ENCODE measurements at places on chromosomes 11 and 22. TPM values are rescaled to one million over a fixed set of nuclear protein-coding genes. Genes with fewer than 3 reads are reported as not detected.

- no peak for DNase-seq
These were observed 94.8 kb upstream of the APOA1 start for GRCh38 chr11:116932181-116932580.

GAB4 gene
- total RNA-seq: not detected

- peak; percentile 50 for DNase-seq
These were observed 109.8 kb downstream of the ATXN10 start for GRCh38 chr22:45781459-45781858.

DNA sequence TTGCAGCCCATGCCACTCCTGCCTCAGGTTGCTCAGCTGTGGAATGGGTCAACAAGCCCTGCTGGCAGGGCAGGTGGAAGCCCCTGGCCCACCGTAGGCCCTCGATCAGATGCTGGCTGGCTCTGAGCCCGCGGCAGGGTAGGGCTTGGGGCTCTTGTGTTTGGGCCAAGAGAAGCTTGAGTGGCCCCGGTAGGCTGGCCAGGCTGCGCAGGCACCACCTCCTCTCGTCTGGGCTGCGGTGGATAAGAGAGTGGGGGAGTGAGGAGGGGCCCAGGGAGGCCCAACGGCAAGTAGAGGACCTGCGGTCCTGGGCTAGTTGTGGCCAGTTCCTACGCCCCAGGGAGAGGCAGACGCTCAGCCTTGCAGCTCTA is 115.2 kb downstream of the CEP164 start:
- no peak for DNase-seq

DNA sequence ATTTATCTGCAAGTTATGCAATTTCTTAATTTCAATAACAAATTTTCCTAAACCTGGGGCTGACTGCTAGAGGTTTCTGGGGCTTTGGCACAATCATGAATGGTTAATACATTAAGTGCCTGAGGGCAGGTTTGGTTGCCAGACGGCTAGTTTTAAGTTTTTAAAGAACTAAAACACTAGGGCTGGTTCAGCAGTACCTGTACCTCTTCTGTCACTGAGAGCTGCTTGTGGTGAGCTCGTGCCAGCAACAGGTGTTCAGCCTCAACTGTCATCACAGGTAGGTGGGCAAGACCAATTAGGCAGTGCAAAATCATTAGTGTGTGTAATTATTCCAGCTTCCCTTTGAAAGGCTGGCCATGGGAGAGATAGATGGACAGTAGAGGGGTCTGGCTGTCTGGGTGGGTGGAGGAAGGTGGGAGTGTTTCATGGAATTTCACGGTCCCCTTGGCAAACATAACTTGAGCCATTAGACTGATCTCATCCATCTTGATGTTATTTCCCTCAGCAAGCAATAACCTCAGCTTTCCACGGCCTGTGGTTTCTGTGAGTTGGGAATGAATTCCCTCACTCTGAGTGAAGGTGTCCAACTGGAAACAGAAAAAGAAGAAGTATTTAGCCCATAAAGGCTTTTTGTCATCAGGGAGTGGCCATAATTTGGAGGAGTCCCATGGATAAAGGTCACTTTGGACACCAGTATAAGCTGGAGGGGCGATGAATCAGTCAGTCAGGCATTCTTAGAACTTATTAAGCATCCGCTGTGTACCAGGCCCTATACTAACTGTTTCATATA is 114.8 kb downstream of the SNX19 start:
- DNase-seq: peak; percentile 92

DNA sequence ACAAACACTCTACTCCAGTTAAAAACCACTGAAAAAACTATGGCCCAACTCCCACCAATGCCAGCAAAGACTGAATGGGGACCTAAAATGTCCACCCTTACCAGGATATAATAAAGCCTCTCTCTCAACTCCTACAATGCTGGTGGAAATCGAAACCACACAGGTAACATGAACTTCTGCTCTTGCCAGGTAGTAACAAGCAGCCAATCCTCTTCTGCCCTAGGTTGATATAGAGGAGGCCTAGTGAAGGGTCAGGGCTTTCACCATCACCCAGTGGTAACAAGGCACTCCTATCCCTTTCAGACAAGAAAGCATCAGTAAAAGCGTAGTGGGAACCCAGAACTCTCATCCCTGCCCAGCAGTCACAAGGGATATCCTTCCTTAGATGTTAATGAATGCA is 22.6 kb downstream of the DCUN1D5 start:
- DNase-seq: no peak

GRCh38 chr11:61873588-61874376 is 17.6 kb downstream of the FADS3 start:
- no peak for DNase-seq

C2CD3 gene
- 6.2 TPM for total RNA-seq

- no peak for DNase-seq
These were observed 571.8 kb downstream of the OPCML start for GRCh38 chr11:132960273-132961078.

AIFM3 gene
- total RNA-seq: 1.3 TPM

DNA sequence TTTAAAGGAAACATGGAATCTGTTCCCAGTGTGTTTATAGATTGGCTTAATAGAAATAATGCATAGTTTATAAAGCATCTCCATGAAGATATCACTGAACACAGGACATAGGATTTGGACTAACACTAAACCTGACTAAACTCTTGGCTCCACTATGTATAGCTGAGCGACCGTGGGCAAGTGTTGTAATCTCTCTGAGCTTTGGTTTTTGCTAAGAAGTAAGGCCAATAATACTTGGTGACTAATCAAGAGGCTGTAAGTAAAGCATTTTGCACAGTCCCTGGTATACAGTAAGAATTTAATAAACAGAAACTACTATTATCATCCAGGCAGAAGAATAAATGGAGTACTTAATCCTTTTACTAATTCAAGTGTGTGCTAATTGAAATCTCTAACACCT is 125.5 kb upstream of the MTMR2 start:
- DNase-seq: peak; percentile 57

DNA sequence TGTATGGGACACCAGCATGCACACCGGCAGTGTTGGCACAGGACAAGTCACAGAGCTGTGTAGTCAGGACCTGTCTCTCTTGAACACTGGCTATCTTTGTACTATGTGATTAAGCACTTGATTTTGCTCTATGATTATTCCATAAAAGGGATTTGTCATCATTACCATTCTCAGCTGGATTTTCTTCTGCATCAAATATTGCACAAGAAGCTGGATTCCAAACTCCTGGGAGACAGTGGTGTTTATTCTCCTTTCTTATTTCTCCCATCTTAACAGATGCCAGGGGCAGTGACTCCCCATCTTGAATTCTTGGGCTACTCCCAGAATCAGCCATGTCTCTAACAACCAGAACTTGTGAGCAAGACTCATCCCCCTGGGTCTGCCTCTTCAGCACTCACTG is 62.5 kb upstream of the GNAZ start:
- no peak for DNase-seq

MYO18B gene
- total RNA-seq: 0.17 TPM

MPPED2 gene
- under 0.01 TPM for total RNA-seq

DNA sequence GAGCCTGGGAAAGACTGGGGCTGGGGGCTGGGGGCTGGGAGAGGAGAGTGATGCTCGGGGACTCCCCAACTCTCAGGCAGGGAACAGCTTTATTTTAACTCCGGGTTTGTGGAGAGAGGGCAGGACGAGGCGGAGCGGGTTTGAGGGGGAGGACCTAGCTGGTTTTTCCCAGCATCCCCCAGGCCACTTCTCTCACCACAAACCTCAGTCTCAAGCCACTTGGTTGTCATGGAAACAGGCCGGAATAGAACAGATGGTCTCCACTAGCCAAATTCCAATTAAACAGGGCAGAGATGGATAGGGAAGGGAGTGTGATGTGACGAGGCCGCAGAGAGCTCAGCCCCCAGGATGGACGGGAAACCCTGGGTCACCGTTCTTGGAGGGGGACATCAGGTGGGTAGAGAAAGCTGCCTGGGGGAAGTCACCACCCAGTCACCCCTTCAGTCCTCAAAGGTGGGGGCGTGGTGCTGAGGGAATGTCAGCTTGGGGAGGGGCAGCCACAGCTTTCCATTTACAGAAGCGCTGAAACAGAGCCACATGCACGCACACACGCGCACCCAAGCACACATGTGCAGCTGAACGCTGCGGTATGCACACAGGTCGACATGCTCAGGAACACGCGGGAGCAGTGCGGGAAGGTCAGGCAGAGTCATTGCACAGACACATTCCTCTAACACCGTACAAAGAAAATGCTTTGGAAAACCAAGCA is 19.2 kb downstream of the NECTIN1 start:
- peak; percentile 85 for DNase-seq

GRCh38 chr11:127381247-127381646 is 380.7 kb upstream of the KIRREL3 start:
- DNase-seq: no peak

TRIM51 gene
- not detected for total RNA-seq

DNA sequence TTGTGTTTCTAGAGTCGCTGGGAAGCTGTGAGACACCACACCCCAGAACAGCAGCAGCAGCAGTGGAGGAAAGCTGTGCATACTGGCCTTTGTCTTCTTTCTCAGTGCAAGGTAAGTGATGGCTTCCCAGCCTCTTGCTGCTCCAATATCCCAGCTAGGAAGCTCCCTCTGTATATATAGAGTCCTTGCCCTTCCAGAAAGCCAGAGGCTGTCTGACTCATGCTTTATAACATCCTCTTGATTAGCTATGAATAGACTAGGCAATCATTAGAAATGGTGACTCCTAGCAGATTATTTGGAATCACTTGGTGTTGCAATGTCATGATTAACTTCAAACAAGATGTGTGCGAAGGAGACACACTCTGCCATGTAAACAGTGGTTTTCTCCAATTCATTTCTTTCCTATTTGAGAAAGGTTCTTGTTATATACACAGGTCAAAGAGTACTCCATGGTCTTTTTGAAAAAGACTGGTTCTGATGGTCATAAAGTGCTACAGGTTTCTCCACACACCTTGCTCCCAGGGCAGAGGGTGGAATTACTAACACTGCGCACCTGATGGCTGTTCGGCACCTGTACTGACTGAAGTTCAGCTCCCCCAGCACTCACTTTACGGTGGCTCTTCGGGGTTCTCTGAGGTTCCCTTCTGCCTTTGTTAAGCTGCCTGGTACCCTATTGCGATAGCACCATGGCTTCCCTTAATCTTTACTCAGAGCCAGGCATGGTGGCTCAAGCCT is at the start of gene MMP1:
Gene MMP1, minus strand, starts transcription at position 149 of the 735 bp plus-strand sequence. Its CDS starts 68 bp downstream, at position 81.
- DNase-seq: peak; percentile 72

- DNase-seq: no peak
These were observed 35.8 kb downstream of the CSTPP1 start for GRCh38 chr11:46972343-46972742.

DNA sequence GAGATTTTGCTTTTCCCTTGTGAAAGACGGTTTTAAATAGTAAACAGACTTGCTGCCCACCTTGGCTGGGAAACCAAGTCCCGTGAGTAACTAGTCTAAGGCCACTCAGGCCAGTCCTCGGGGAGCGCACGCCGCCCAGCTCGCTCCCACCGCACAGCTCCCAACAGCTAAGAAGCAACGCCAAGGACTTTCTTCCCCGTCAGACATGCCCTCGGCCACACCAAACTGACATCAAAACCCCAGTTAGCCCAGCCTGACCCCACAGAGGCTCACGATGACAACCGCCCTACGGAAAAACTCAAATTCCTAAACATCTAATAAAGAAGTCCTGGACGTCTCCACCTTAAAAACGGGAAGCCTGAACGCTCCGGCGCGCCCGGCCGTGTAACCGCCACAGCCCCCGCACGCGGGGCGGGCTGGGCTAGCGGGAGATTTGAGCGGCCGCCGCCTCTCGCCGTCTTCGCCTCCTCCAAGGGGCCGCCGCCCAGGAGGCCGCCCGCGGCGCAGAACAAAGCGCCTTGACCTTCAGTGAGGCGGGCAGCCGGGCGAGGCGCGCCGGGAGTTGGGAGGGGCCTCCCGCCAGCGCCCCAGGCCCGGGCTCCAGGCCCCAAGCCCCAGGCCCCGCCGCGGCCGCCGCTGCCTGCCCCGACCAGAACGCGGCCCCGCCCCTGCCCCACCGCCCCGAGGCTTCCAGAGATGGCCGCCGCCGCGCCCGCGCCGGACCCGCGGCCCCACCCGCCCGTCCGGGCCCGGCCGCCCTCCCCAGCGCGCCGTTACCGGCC is 486 bp downstream of the NAP1L4 start:
- DNase-seq: peak; percentile 34

DNA sequence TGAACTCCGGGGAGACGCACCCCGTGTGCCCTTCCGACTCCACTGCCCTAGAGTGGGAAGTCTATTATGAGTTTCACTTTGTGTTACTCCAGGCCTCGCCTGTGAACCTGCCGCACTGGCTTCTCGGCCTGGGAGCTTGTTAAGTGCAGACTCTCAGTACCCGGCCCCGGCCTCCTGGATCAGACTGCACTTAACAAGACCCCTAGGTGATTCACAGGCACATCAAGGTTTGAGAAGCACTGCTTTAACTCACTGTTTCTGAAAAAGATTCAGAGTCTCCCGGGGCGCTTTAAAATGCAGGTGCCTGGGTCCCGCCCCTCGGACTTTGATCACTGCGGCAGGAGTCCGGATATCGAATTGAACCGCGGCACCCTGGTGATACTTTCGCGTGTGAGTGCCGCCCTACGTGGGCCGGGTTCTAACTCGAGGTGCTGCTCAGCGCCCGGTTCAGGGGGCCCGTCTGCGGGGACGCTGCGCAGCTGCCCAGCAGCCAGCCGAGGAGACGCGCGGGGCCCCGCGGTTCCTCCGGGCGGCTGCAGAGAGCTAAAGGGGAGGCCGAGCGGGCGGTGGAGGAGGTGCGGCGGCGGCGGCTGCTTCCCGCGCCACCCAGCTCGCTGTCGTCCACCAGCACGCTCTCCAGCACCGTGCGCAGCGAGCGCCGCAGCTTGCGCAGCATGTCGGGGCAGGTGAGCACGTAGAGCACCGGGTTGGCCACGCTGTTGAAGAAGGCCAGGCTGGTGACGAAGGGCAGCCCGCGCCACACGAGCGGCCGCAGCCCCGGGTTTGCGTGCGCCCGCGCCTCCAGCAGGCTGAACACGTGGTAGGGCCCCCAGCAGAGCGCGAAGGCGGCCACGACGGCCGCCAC is 3.4 kb downstream of the PTGDR2 start:
- no peak for DNase-seq

GRCh38 chr22:37237371-37238268 is 6.4 kb downstream of the RAC2 start:
- no peak for DNase-seq
